Epithelial cell of alveolus of lung (primary cell): ENCODE measurements at places on chromosomes 1 and 21. TPM values are rescaled to one million over a fixed set of nuclear protein-coding genes. Genes with fewer than 3 reads are reported as not detected.

DIO1 gene
- not detected in 2 replicates for total RNA-seq

MAN1A2 gene
- 25.6 and 28.8 TPM in 2 replicates for total RNA-seq

FAM177B gene
- total RNA-seq, result not detected in 2 replicates

SEMA6C gene
- total RNA-seq, result 1.7 and 5.5 TPM in 2 replicates

CLCA4 gene
- total RNA-seq, result not detected in 2 replicates

PTPN7 gene
- not detected in 2 replicates for total RNA-seq

EDN2 gene
- not detected in 2 replicates for total RNA-seq

CD160 gene
- total RNA-seq, result not detected in 2 replicates

MYOG gene
- total RNA-seq, result 22.8 TPM in 1 of 2 replicates, not detected in the other

APCS gene
- total RNA-seq, result not detected in 2 replicates

ST3GAL3 gene
- 15.9 and 21.1 TPM in 2 replicates for total RNA-seq

LPGAT1 gene
- 16.8 and 25.1 TPM in 2 replicates for total RNA-seq

LRRC53 gene
- total RNA-seq, result not detected in 2 replicates

PTPRF gene
- total RNA-seq, result 59.1 and 98.5 TPM in 2 replicates

CLCA1 gene
- not detected in 2 replicates for total RNA-seq

LCK gene
- total RNA-seq, result 0.65 TPM in 1 of 2 replicates, not detected in the other

MPC2 gene
- total RNA-seq, result 21.8 and 36.7 TPM in 2 replicates

CELA3B gene
- not detected in 2 replicates for total RNA-seq

MAGOH gene
- total RNA-seq, result 40.9 and 42.0 TPM in 2 replicates

MR1 gene
- 5.1 and 5.7 TPM in 2 replicates for total RNA-seq

CFHR2 gene
- total RNA-seq, result not detected in 2 replicates

DDR2 gene
- total RNA-seq, result 76.5 and 94.2 TPM in 2 replicates

SRM gene
- 41.0 and 78.9 TPM in 2 replicates for total RNA-seq

DDAH1 gene
- 6.0 and 27.3 TPM in 2 replicates for total RNA-seq

SPATA46 gene
- total RNA-seq, result not detected in 2 replicates

RCC2 gene
- 45.0 and 46.8 TPM in 2 replicates for total RNA-seq

IL22RA1 gene
- not detected in 2 replicates for total RNA-seq

SEMA4A gene
- 0.65 and 0.88 TPM in 2 replicates for total RNA-seq

CYP4A22 gene
- total RNA-seq, result not detected in 2 replicates

UBASH3A gene
- not detected in 2 replicates for total RNA-seq

GREM2 gene
- under 0.01 TPM in 1 of 2 replicates, not detected in the other for total RNA-seq

CFHR1 gene
- total RNA-seq, result not detected in 2 replicates

MANEAL gene
- total RNA-seq, result not detected in 2 replicates

BRINP3 gene
- total RNA-seq, result 1.7 and 3.3 TPM in 2 replicates

PCSK9 gene
- 1.8 and 40.5 TPM in 2 replicates for total RNA-seq

CLIC4 gene
- total RNA-seq, result 276 and 321 TPM in 2 replicates

FCRL6 gene
- not detected in 2 replicates for total RNA-seq

RAB25 gene
- total RNA-seq, result 0.80 and 3.4 TPM in 2 replicates

RPS6KA1 gene
- total RNA-seq, result 3.8 and 12.0 TPM in 2 replicates
